ENCODE measurements at places on chromosomes 13 and 19.

DNA sequence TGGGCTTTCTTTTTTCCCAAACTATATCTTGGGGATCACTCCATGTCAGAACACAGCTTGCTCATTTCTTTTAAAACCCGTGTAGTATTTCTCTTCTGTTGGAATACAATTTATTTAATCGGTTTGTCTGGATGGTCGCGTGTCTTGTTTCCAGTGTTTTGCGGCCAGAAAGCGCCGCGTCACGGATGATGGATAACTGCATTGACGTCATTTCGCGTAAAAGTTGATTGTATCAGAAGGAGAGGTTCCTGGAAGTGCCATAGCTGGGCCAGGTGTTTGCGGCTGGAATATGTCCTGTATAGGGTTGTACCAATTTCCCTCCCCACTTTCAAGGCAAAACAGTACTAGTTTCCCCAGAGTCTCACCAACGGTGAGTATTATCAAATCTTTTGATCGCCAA lies 9.7 kb downstream of the ACTL9 start:
- no peak for DNase-seq

- no peak for DNase-seq
These were observed 126.4 kb downstream of the TNFRSF19 start for GRCh38 chr13:23696610-23697009.

- no peak for DNase-seq
These were observed 2.7 kb downstream of the VSTM2B start for GRCh38 chr19:29528350-29528945.

DNA sequence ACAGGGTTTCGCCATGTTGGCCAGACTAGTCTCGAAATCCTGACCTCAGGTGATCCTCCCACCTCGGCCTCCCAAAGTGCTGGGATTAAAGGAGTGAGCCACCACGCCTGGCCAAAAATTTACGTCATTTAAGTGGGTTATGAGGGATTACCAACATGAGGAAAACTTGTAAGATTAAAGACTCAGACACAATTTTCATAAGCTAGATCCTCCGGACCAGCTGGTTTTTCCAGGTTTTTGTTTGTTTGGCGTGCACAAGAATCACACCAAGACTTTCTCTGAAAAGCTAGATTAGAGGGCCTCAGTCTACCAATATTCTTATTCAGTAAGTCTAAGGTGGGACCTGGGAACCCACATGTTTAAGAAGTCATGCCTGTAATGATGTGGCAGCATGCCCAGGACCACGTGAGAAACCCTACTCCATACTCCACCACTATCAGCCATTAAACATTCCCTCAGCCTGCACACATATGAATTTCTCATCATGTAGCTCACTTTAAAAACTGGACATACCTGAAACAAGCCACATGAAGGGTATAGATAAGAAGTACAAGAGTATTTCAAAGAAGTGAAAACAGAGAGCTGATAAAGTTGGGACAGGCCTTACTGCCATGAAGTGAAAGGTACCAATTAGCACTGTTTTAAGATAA lies 25.7 kb downstream of the DIAPH3 start:
- DNase-seq: no peak

- no peak for DNase-seq
These were observed 136.7 kb upstream of the TMTC4 start for GRCh38 chr13:100811024-100811865.

GRCh38 chr19:54137699-54138488 lies at the start of gene CNOT3:
CNOT3 (plus strand) TSS chr19:54137762; CDS start chr19:54142979, 5,217 bp downstream.
- no peak for DNase-seq

DNA sequence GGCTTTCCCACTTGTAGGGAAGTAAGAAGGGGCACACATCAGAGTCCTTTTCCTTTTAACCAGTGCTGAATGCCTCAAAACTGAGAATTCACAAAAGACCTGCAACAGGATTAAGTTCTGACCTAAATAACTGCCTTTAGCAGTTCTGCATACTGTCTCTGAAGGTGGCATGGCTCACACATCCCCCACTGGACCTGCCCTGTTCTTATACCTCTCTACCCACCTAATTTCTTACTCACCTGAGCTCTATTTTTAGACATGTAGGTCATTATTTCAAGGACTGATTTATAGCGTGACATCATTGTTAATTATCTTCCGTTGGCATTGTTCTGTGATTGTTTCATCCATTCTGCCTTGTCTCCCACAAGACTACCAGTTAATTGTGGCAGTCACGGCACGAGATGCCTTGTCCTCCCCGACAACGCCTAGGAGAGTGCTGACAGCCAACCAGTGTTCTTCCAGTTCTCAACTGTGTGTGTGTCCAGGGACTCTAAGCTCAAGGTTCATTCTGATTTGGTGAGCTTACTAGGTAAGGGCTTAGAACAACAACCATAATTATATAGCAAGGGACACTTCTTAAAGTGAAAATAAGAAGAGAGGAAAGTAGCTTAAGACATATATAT lies 27.1 kb upstream of the UBL3 start:
- DNase-seq: no peak

DNA sequence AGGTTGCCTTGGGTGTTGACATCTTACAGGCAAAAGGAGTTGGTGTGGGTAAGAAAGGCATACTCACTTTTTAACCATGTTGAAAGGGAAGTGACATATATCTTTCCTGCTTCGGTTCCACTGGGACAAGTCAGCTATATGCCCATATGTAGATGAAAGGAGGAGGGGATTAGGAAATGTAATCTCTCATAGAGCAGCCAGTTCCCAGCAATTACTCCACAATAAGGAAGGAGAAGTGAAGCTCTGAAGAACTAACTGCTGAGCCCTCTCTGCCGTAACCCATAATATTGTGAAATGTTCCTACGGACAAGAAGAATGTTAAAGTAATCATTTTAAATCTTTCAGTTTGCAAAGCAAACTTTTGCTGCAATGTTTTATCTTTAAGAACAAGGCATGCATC lies 82.2 kb downstream of the EDNRB start:
- no peak for DNase-seq

- no peak for DNase-seq
These were observed 6.0 kb downstream of the EHD2 start for GRCh38 chr19:47719047-47719859.

DNA sequence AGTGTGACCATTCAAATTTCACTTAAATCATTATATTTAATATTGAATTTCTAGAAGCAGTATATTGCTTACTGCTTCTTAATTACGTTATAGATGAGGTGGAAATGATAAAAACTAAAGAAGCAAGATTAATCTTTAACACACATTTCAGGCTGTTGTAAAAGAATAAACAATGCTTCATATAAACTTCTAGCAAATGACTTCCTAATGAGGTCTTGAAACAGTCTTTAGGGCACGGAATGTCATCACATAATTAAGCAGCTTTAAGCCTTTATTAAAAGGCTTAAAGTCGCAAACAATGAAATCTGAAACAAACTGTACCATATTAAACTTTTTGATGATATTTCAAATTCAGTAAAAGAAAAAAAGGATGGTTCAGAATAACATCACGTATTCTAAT lies 1.9 kb downstream of the SLITRK6 start:
- no peak for DNase-seq

DNA sequence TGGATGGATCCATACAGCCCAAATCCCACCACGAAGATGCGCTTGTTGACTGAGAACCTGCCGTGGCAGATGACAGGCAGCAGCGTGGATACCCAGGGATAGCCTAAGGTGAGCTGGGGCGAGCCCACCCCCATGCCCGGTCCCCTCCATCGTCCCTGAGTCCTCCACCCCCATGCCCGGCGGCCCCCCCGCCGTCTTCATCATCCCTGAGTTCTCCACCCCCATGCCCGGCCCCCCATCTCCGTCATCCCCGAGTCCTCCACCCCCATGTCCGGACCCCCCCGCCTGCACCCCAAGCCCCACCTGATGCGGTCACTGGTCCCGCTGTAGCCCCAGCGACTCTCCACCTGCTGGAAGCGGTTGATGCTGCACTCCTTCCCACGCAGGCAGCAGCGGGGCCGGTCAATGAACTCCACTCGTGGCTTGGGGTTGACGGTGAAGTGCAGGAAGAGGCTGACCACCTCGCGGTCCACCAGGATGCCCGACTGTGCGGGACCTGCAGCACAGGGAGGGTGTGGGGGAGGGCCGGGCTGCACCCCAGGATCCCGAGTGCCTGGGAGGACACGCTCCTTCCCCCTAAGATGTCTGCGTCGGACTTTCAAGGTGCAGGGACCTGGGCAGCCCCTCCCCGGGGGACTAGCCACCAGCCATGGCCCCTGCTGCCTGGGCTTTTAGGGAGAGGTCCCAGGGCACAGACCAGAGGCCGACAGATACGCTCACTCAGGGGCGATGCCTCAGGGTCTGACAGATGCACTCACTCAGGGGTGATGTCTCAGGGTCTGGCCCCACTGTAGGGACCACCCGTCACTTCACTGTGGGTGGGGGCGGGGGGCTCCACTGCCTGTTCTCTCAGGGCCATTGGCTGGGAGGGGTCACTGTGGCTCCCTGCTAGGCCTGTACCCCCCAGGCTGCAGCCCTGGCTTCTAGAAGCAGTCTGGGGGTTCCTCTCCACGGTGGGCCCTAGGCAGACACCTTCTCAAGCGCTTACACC lies 28.0 kb downstream of the BTBD2 start:
- DNase-seq: no peak

GRCh38 chr13:44686531-44686934 lies 110.4 kb upstream of the TSC22D1 start:
- no peak for DNase-seq

GRCh38 chr13:47832458-47832972 lies 168.6 kb downstream of the SUCLA2 start:
- DNase-seq: no peak

- DNase-seq: no peak
These were observed 62.9 kb upstream of the MCF2L start for GRCh38 chr13:112905990-112906641.

GRCh38 chr19:15114153-15114540 lies 6.9 kb downstream of the SYDE1 start:
- no peak for DNase-seq

DNA sequence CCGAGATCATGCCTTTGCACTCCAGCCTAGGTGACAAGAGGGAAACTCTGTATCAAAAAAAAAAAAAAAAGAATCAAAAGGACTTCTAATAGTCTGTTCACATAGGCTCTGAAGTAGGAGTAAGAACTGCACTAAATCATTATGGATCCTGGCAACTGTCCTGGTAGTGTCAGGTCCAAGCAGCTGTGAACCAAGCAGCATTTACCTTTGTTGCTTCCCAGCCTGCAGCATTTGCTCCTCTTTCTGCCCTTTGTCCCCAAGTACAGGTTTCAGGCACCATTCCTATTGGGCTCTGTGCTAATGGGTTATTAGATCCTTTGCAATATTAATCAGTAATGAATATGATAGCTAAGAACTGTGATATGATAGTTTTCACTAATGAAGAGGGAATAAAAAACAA lies 77.4 kb upstream of the NBEA start:
- DNase-seq: no peak

DNA sequence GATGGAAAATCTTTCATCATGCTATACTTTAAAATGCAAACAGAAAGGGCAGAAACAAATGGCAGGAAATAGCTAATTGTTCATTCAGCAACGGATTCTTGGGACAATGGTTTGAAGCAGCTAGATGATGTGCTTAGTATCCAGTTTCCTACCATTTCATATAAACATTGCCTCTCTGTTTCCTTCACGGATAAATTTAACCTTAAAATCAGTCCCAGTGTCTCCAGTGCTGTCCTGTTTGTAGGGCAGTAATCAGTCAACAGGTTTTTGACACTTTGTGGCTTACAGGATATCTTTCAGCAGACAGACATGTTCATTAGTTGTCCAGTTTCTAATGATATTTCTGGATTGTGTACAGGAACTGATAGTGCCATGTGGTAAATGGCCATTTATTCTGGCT lies 24.7 kb upstream of the RB1 start:
- DNase-seq: no peak

GRCh38 chr13:43787518-43787891 lies 733 bp upstream of the ENOX1 start:
- DNase-seq: no peak

DNA sequence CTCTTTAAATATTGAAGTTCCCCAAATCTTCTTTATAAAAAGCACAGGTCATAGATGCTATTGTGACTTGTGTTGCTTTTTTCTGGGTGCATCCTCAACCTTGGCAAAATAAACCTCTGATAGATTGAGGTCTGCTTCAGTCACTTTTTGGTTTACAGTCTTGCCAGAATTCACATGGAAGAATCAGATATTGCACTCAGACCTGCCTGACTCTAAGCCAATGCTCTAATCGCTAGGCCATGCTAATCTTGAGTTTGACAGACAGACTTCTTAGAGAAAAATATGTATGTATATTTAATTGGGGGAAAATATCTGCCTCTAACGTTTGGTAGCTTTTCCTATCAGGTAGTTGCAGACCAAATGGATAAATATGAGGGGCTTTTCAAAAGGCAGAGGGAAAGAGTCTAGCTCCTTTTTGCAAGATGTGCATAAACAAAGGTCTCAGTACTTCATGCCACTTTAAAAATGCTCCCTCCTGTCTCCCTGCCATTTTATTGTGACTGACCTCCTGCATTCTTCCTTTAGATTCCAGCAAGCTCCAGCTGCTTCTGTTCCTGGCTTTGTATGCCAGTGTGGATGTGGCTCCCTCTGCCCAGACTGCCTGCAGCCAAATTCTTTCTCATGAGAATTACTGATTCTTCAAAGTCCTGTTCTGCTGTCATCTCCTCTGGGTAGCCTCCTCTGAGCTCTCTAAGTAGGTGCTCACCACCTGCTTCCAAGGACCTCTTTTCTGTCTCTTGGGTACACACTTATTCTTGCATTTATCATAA lies 42.4 kb upstream of the RFC3 start:
- DNase-seq: no peak

DNA sequence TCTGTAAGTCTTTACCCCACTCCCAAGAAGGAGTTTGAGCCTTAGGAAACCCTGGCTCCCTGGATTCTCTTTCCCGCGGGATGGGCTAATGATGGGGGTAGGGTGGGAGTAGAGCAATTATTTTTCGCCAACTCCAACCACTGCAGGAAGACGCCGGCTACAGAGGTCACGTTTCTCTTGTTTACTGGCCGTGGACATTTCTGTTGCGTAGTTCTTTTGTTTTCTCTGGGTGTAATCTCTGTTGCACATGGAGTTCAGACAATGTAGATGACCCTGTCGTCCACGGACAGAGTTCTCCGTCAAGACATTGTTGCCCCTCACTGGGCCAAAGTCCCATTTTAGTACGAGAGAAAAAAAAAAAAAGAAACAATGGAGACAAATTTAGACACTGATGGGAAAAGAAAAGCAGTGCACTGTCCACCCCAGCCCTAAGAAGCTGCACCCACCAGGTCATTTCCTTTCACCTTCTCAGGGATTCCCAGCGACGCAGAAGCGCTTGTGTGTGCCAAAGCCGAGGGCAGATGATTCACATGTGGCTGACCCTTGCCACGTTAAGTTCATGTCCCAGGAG lies 133.9 kb upstream of the ARGLU1 start:
- DNase-seq: no peak

- no peak for DNase-seq
These were observed 7.8 kb downstream of the TMIGD2 start for GRCh38 chr19:4294389-4294788.

GRCh38 chr13:62387647-62388046 lies 972.0 kb upstream of the PCDH20 start:
- no peak for DNase-seq

GRCh38 chr19:58434217-58434616 lies 5.7 kb downstream of the ZNF132 start:
- no peak for DNase-seq

- DNase-seq: peak; percentile 14
These were observed 79.2 kb downstream of the UBL3 start for GRCh38 chr13:29771247-29771646.
